ENCODE measurements at places on chromosomes 4 and X.

- DNase-seq = no peak
Observed at GRCh38 chr4:183504930-183505610, at the start of gene ING2. ING2 (plus strand) TSS chr4:183505058; CDS start chr4:183505196, 138 bp downstream.

DNA sequence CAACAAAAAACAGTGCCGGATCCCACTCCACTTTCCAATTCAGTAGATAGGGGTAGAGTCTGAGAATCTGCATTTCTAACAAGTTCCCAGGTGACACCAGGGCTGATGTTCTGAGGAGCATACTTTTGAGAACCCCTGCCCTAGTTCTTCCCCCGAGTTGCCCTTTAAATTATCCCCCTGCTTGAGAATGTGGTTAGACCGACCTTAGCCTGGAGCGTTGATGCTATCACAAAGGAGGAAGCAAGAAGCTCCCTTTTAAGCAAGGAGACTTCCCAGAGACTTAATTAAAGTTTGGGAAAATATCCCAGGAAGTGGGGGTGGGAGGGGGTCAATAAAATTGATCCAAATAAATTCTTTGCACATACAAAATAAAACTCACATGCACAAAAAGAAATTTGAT is 485.9 kb downstream of the SMARCA1 start:
- no peak for DNase-seq

DNA sequence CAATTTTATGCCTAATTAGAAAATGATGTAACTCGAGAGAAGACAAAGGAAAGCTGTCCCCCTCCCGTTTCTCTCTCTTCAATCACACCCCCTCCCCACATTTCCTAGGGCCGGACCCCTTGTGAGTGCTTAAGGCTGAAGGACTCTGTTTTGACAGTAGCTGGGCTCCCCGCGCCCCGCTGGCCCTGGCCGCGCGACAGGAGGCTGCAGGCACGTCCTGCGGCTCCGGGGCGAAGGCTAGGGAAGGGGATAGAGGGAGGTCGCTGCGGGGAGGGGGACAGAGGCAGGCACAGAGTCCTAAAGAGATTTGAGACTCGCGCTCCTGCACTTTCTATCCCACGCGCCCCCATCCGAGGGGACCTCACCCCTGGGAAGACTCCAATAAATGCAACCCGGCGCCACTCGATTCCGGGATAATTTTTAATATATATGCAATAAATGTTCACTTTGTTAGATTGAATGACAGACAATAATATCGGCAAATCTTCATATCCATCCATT is 56.2 kb upstream of the TMEM33 start:
- no peak for DNase-seq

DNA sequence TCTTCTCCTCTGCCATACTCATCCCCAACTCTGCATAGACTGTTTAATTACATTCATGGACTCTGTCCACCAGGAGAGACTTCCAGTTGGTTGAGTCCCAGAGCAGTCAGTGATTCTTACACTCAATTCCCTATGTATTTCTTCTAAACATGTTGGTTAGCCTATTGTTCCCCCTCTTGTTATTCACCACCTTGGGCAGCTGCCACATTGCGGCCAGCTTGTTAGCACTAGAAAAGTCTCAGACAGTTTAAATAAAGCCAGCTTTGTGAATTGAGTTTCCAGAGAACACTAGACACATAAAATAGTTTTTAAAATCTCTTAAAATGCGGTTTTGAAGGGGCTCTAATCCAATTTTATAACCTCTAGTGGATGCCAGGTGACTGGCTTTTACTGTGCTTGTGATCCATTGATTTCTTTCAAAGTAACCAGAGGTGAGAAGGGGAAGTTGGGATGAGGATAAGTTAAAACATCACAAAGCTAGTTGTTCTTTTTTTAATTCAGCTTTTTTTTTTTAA is 827.7 kb downstream of the FSTL5 start:
- no peak for DNase-seq

DNA sequence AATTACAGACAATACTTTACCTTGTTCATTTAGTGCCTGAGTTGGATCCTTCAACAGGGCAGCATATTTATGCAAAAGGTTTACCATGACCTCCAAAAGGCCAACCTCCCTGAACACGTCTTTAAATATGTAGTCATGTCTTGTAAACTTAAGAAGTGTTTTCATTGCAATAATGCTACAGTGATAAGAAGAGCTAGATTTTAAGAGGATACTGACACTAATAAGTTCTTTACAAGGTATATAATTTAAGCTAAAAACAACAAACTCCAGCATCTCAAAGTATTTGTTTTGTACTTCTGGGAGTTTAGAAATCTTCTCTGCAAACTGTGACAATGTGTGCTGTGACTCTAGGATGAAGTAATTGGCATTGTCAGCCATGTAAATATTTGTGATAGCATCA is 145.4 kb downstream of the WDFY3 start:
- DNase-seq = no peak

- no peak for DNase-seq
Observed at GRCh38 chr4:109999585-109999912, 86.9 kb downstream of the EGF start.

DNA sequence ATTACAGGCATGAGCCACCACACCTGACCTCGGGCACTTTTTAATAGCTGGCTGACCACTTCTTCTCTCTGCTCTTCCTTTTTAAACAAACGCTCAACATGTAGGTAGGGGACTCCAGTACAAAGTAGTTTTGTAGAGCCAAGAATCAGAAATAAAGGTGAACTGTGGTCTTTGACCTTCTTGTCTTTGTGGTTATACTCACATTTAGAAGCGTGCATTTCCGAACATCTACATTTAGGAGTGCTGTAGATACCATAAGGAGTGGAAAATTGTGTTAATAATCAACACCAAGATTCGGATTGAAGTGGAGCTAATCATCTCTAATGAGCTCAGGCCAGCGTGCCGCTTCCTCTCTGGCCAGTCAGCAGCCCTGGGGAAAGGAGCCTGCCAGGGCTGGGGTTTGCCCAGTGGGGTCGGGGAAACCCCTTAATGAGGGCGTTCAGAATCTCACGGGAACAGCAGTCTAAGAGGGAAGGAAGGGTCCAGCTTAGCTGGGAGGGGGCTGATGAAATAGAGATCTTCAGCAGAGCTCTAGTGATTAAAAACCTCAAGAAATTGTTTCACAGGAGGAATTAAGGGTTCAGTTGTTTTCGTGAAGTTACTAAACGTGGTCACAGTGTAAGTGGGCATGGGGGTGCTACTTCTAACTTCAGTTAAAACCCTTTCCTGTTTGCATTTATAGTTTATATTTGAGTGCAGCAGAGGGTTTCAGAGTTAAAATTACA is 81.2 kb downstream of the GAB1 start:
- no peak for DNase-seq
